Renal cortical epithelial cell (primary cell): ENCODE measurements at places on chromosomes 5 and 9.
A peak's percentile ranks its signal among the peaks of the same experiment; 100 is the strongest.

DNA sequence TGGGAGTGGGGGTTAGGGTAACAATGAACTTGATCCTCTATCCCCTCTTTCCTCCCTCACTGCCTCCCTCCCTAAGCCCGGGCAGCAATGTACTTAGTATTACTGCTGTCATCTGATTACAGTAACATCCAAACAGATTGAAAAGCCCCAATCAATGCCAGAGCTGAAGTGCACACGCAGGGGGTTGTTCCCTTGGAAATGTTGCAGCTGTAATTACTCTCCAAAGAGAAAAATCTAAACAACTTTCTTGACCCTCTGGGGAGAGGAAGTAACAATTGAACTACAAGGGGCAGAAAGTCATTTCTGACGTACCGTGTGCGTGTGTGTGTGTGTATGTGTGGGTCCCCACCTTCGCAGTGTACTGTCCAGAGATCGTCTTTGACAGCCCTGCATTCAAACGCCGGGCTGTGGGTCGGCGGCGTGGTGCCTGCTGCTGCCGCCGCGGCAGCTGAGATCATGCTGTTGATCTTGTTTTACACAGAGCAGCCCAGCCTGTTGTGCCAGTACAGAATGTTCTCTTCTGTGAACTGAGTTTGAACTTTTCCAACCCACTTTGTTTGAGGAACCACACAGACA is 66.0 kb upstream of the KLF9 start:
- peak; percentile 84 for DNase-seq

DNA sequence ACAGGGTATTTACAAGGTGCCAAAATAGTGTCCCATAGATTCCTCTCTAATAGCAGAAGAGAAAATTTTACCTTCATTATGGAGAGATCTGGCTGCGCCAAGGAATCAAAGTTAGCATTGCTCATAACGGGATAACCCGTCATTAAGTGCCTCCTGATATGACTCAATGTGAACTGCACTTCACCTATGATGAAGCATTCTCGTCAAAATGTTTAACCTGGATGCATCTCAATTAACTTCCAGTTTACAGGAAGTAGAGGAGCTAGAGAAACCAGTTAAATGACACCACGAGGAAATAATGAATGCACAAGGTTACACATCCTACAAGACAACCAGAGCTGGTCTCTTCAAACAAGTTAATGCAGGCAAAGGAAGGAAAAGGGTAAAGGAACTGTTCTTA is 17.2 kb downstream of the FBXW11 start:
- DNase-seq = peak; percentile 75

GRCh38 chr5:113692891-113693457 is 179.5 kb downstream of the YTHDC2 start:
- no peak for DNase-seq

- peak; percentile 38 for DNase-seq
These were observed 15.9 kb downstream of the ABHD17B start for GRCh38 chr9:71895117-71895516.

GRCh38 chr9:37329576-37329975 is 92.9 kb upstream of the GRHPR start:
- DNase-seq = peak; percentile 45

GRCh38 chr5:34751807-34752736 is 86.9 kb upstream of the TTC23L start:
- DNase-seq = no peak

- DNase-seq = no peak
These were observed 164.2 kb upstream of the PTGER4 start for GRCh38 chr5:40515476-40515875.

- DNase-seq = no peak
These were observed 7.0 kb downstream of the SH3GLB2 start for GRCh38 chr9:129021091-129021490.

- DNase-seq = peak; percentile 98
These were observed 117.3 kb downstream of the GDNF start for GRCh38 chr5:37722236-37723161.

- DNase-seq = no peak
These were observed 74.3 kb downstream of the ZDHHC21 start for GRCh38 chr9:14618836-14619420.

DNA sequence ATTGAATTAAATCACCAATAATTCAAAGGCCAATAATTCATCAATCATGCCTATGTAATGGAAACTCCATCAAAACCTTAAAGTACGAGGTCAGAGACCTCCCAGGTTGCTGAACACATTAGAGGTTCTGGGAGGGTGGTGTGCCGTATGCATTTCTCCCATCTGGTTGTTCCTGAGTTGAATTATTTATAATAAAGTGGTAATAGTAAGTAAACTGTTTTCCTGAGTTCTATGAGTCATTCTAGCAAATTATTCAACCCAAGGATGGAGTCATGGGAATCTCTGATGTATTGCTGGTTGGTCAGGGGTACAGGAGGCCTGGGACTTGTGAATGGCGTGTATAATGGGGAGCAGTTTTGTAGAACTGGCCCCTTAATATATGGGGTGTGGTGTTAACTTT is 191.7 kb downstream of the CARTPT start:
- DNase-seq = no peak

- peak; percentile 79 for DNase-seq
These were observed 356.2 kb upstream of the NUDT12 start for GRCh38 chr5:103918668-103919367.

DNA sequence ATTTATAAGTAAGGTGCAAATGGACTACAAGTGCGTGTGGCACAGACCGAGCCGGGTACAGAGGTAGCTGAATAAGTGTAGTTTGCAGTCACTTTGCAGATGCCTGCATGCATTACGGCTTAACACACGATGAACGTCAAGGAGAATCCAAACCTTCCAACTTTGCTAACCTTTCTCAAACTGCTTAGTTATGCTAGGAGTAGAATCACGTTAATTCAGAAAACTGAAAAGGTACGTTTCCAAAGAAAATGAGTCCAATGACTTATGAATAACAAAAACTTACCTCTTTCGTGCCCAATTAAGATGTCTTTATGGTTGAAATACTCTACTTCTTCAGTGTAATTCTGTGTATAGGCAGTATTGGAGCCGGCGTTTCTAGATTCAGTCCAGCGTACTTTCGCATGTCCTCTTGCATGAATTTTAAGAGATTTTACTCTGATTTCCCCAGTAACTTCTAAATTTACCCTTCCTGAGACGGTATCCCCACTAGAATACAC is 539 bp downstream of the ARRDC3 start:
- peak; percentile 41 for DNase-seq

GRCh38 chr9:77708064-77708815 is 60.1 kb upstream of the GNA14 start:
- DNase-seq = peak; percentile 54

DNA sequence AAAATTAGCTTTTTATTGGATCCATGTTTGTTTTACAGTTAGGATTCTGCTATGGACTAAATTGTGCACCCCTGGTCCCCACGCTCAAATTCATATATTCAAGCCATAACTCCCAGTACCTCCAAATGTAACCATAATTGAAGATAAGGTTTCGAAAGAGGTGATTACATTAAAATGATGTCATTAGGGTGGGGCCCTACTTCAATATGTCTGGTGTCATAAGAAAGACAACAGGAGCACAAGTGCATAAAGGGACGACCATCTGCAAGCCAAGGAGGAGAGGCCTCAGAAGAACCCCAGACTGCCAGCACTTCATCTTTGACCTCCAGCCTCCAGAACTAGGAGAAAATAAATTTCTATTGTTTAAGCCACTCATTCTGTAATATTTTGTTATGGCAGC is 7.4 kb upstream of the HNRNPA0 start:
- DNase-seq = no peak

GRCh38 chr5:68137511-68138140 is 77.9 kb upstream of the PIK3R1 start:
- DNase-seq = no peak

DNA sequence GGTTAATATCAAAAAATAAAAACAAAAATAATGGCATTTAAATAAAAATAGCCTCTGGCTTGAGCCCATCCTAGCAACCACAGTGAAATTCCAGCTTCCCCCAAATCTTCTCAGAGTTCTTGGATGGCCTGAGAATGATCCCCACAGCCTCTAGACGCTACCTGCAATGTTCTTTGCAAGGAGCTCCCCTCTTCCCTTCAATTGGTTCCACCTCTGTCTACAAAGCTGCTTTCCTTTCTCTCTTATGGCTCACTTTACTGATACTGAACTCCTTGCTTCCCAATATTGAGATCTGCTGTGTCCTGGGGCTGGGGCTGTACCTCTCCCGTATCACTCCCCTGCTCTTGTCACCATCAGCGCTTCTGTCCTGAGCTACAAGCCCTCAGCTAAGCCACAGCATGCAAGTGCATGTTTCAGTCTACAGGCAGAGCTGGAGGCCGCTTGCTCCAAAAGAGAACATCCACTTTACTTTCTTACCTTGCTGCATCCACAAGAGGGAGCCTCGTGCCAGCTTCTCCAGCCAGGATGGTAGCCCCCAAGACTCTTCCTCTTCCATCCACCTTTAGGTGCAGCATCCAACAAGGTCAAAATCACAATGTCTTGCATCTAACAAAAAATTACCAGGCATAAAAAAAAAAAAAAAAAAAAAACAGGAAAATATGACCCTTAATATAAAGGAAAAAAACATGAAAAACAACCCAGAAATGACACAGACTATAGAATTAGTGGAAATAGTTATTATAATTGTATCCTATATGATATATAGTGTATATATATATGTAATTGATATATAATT is 57.4 kb upstream of the PRSS3 start:
- DNase-seq = peak; percentile 52

DNA sequence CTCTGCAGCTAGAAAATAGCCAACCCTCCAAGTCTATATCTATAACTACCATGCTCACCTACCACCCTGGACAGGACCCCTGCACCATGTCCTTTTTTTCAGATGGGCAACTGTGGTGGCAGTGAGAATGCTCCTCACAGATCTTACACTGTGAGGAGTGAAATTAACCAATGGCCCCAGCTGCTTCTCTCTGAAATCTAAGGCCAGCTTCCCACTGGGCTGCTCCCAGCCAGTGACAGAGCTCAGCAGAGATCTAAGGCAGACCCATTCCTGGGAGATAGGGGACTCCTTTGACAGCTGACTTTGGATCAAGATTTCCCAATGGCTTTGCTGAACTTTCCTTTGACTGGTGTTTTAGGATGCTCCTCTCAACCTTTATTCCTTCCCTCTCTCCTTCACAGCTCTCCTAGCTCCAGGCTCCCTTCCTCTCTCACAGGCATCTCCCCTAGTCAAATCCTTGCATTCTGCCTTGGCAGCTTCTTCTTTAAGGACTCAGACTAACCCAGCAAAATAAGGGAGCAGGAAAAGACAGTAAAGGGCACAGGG is 1.6 kb upstream of the ARAP3 start:
- no peak for DNase-seq

- no peak for DNase-seq
These were observed 51.0 kb downstream of the ARHGAP26 start for GRCh38 chr5:142821034-142821732.

DNA sequence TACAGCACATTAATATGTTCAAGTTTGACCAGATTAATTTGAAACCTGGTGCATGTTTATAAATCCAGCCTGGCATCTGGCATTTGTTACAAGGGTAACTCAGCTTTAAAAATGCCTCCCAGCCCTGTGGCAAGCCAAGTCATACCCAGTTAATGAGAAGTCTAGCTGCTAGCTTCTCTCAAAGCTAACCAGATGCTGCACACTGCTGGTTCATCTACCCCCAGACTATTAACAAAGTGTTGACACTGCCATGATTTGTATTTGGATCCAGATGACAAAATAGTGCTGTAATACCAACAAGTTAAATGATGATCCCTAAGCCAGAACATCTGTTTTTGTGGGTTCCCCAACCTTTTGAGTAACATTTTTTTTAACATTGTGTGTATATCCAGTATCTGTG is 573.7 kb upstream of the DAB2 start:
- DNase-seq = peak; percentile 30

- DNase-seq = no peak
These were observed 10.4 kb upstream of the GLIPR2 start for GRCh38 chr9:36126016-36126730.

DNA sequence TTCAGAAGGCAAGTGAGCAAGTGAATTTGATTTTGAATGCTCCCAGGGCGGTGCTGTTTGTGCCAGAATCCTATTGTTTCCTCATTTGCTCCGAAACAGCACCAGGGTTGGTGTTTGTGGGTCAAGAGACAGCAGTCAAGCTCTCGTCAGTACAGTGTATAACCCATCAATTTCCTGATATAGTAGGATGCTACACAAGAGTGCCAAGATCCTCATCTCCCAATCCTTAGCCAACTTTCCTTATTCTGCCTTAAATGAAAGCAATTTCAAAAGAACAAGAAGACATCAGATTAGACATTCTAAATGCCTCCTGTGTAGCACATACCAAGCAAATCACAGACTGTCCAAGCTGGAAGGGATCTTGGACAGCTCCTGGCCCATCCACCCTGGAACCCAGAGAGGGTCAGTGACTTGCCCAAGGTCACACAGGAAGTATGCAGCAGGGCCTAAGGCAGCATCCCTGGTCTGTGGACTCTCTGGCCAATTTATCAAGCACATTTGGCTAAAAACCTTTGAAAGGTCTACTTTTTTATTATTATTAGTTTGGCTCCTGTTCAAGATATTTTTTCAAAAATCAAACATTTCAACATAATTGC is 4.5 kb downstream of the WHRN start:
- DNase-seq = no peak

- no peak for DNase-seq
These were observed 38.9 kb downstream of the AHRR start for GRCh38 chr5:360257-361027.

- no peak for DNase-seq
These were observed 35.8 kb downstream of the VLDLR start for GRCh38 chr9:2657427-2657826.

- DNase-seq = no peak
These were observed 143.0 kb upstream of the EGFLAM start for GRCh38 chr5:38115318-38115827.

DNA sequence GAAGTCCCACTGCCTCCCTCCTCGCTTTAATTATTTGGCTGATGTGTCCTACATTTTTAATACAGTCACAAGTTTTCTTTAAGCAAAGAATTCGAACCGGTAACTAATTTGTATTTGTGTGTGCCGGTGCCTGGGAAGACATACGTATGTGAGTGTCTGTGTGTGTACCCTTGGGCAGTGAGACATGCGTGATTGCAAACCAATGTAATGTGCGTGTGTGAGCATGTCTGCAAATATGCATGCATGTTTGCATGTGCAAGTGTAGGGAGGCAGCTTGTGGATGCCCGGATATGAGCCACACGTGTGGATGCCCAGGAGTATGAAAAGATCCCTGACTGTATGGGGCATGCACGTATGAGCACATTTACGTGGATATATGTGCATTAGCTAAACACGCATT is 44.4 kb upstream of the NEK6 start:
- no peak for DNase-seq

DNA sequence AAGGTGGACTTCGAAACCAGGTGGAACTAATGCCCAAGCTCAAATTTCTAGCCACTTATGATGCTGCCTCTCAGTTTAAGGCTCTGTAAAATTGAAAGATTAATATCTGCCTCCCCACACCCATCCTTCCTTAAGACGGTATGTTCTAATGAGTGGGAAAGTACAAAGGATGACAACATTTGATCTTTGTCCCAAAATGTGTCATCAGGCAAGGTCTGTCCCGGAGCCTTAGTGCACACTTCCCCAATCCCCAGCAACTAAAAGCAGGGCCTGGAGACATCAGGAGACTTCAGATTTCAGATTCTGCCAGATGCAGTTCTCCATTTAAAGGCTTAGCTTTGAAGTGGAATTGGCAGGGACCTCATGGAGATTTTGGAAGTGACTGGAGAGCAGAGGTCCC is 316.5 kb downstream of the ASTN2 start:
- DNase-seq = no peak

GRCh38 chr5:174325431-174325830 is 279.9 kb downstream of the NSG2 start:
- no peak for DNase-seq
